ENCODE measurements at places on chromosomes 3 and 15.

DNA sequence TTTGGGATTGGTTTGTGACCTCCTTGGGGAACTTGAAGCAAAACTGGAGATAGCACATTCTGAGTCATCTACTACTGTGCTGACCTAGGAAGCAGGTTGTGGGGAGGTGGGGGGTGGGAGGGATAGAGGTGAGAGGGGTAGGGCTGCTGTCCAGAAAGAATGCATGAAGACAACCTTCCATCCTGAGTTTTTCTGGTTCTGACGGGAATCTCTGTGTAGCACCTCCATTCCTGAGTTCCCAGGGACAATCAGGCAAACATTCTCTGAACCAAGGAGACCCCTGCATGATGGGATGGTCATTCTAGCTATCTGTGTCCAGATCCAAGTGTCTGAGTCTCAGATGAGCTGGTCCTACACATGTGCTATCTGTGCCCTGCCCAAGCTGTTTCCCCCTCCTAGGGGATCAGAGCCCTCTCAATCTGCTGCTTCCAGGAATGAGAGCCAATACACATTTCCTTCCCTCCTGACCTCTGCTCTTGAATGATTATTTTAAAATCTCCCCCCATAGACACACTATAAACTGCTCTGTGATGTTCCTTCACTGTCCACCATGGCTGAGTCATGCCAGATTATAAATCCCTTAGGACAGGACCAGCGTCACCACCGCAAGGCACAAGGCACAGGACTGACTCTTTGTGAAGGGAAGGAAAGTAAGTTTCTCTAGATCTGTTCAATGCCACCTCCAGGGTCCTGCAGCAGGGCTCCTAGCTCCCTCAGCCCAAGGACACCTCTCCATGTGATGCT, 2.2 kb upstream of the CD276 start:
- no peak for DNase-seq

DNA sequence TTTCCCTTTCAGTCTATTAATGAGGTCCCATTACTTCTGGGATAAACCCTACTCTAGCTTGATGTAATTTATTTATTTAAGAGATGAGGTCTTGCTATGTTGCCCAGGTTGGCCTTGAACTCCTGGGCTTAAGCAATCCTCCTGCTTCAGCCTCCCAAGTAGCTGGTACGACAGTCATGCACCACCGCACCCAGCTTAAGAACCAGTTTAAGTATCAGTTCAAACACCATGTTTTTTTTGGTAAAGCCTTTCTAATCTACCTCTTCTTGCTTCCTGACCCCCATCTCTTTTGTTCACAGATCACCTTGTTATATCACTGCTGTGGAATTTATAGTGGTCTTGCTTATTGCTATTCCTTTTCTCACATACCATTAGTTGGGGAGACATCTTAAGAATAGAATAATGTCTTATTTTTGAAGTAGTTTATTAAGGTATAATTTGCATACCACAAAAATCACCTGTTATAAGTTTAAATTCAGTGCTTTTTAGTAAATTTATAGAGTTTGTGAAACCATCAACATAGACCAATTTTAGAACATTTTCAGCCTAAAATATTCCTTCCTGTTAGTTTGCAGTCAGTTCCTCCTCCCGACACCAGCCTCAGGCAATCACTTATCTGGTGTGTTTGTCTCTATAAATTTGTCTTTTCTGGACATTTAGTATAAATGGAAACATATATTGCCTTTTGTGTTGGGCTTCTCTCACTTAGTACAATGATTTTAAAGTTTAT, 257.9 kb downstream of the PDCD6IP start:
- no peak for DNase-seq

DNA sequence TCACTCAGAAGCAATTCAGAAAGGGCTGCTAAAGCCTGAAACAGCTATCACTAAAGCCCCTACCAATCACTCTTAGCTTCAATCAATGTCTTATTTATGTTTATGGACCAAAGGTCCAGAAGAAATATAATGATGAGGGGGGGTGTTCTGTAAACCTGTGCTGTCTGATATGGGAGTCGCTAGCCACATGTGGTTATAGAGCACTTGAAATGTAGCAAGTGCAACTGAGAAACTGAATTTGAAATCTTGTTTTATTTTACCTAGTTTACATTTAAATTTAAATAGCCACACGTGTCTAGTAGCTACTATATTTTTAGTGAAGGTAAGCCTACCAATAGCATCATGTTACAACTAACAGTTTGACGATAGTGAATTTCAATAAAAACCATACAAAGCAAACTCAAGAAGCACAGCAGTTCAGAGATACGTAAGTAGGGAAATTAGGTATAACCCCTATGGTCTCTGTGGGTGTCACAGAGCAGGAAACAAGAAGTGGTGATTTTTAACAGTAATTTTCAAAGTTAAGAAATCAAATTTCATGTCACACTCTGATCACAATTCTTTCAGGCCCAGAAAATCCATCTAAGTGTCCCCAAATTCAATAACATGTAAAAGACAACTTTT, 3.6 kb downstream of the POU1F1 start:
- DNase-seq: no peak

- no peak for DNase-seq
Observed at GRCh38 chr15:95286352-95286880, 1044.1 kb upstream of the NR2F2 start.

- DNase-seq: no peak
Observed at GRCh38 chr3:64150623-64151207, 74.6 kb downstream of the PRICKLE2 start.

GRCh38 chr3:140160553-140160952, 225.6 kb downstream of the CLSTN2 start:
- DNase-seq: no peak

DNA sequence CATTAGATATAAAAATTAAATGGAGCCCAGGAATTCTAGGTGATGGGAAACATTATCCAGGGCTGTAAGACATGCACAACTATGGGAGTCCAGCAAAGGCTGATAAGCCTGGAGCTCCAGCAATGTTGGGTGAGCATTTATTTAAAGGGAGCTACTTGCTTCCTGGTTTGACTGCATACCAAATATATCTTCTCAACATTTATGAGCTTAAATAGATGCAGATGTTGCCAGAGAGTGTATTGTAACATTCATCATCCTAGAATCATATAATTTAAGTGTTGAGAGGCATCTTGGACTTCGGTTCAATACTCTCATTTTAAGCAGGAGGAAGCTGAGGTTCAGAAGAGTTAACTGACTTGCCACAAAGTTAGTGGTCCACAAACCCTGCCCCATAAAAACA, 12.2 kb upstream of the POLR2M start:
- no peak for DNase-seq

DNA sequence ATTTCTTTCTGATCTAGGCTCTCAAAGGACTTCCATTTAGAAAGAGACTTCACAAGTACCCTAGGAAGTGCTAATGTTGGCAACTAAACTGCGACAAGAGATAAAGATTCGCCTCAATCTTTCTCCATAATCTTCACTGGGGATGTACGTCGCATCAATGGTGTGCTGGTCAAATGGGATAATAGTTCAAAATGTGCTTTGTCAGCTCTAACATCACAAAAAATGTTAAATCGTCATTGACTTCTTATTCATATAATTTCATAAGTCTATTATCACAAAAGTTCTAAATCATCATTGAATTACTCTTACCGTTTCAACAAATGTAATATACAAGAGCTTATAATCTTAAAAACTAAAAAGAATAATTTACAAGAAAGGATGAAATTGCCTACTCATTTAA, 727.7 kb downstream of the ROBO1 start:
- DNase-seq: no peak

DNA sequence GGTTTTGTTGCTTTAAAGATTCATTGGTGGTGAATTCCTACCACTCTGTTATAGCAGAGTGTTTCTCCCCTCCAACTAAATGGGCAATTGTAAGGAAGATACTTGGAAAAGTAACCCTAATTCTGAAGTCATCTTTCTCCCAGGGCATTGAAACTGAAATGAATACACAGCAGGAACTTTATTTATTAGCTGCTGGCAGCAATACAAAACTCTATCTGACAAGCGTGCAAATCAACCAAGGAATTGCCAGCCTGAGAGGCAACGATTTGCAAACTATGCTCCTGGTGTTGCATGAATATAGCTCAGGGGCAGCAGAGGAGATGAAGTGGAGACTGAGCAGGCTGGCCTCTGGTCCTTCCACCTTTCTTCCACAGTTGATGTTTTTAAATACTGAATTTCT, 48.9 kb downstream of the CD200R1 start:
- no peak for DNase-seq

- DNase-seq: no peak
Observed at GRCh38 chr3:13538520-13539291, 10.2 kb upstream of the FBLN2 start.

DNA sequence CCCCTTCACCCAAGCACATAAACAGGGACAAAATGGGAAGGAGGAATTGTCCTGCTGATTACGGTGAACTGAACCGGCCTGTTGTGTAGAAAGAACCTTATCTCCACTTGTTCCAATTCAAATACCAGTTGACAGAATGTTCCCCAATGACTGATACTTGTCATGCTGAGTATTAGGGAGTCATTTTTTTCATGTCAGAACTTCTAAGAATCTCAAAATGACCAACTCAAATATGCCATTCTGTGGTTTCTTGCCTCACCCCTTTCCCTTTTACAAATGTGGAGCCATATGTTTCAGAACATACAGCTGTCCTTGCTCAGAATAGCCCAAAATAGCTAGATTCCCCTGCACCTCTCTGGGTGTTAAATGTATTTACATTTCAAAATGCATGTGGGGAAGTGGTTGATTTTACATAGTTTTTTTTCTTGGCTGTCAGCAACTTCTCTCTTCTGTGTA, 405.9 kb upstream of the TBL1XR1 start:
- no peak for DNase-seq
